ENCODE measurements at places on chromosomes 1 and 21. TPM values are rescaled to one million over a fixed set of nuclear protein-coding genes. Genes with fewer than 3 reads are reported as not detected.

DNA sequence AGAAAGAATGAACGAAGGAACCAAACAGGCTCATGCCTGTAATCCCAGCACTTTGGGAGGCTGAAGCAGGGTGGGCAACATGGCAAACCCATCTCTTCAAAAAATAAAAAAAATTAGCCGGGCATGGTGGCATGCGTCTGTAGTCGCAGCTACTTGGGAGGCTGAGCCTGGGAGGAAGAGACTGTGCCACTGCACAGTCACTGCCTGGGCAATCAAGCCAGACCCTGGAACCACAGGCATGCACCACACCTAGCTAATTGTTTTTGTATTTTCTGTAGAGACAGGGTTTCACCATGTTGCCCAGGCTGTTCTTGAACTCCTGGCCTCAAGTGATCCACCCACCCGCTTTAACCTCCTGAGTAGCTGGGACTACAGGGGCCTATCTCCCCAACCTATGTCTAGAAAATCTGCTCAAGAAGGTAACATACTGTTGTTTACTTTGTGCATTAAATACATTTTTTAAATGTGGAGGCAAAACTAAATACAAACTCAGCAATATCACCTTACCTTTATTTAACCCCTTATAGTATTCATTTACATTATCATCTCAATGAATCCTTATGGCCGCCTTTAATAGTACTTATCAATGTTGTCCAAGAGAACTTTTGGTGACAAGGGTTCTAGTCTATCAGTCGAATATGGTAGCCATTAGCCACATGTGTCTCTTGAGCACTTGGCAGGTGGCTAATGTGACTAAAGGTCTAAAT is 2.7 kb downstream of the KHDC4 start:
- H3K27ac ChIP-seq = no peak overlapping the region
- no peaks in the 10 kb centered on the region for H3K4me1 ChIP-seq
- no peaks in the 10 kb centered on the region for H3K27me3 ChIP-seq
- no peaks in the 10 kb centered on the region for H3K36me3 ChIP-seq
- DNase-seq = no peak
- H3K4me3 ChIP-seq = no peak overlapping the region

- no peaks in the 10 kb centered on the region for H3K36me3 ChIP-seq
- H3K27ac ChIP-seq = no peak overlapping the region
- H3K27me3 ChIP-seq = no peaks in the 10 kb centered on the region
- no peak overlapping the region for H3K4me3 ChIP-seq
- no peaks in the 10 kb centered on the region for H3K4me1 ChIP-seq
Measured at GRCh38 chr1:186984959-186985358, 156.2 kb downstream of the PLA2G4A start.

GRCh38 chr1:108049178-108049819 is 84.3 kb upstream of the VAV3 start:
- H3K27me3 ChIP-seq = no peaks in the 10 kb centered on the region
- H3K4me1 ChIP-seq = no peaks in the 10 kb centered on the region
- H3K36me3 ChIP-seq = no peaks in the 10 kb centered on the region
- H3K27ac ChIP-seq = no peak overlapping the region
- DNase-seq = no peak

- H3K27ac ChIP-seq = peak overlapping the region; percentile 69
Measured at GRCh38 chr1:33455539-33456501, 16.6 kb upstream of the ZSCAN20 start.

GRCh38 chr1:156508205-156508954 is 7.8 kb upstream of the MEF2D start:
- peaks cover 3% of the 10 kb centered on the region for H3K4me1 ChIP-seq
- H3K4me3 ChIP-seq = no peak overlapping the region
- DNase-seq = peak; percentile 92
- peak overlapping the region; percentile 93 for H3K27ac ChIP-seq

DNA sequence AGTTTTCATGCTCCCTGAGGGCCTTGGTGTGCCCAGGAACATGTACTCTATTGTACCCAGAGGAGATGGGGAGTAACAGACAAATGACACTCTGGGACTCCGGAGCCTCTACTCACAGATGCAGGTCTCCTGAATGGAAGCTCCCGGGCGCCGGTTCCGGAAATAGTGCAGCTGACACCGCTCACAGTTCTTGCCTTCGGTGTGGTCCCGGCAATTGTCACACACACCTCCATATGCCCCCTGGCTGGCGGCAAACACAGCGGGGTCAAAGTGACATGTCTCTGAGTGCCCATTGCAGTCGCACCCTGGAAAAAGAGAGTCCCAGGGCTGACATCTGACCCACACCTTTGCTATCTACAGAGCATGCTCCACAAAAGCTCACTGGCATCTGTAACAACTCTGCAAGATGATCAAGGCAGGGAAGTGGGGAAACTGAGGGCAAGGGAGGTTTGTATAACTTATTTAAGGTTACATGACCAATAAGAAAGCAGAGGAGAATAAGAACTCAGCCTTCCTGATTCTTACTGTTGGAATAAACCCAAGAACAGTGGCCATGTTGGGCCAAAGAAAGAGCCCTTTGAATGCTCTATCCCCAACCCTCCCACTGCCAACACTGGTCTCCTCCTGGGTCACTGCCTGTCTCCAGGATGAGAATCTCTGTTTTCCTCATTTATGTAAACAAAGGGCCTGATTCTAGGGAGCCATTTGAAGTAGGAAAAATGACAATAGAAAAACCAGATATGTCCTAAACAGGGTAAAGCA is 22.4 kb downstream of the LAMB3 start:
- no peaks in the 10 kb centered on the region for H3K36me3 ChIP-seq
- no peaks in the 10 kb centered on the region for H3K27me3 ChIP-seq
- no peak overlapping the region for H3K27ac ChIP-seq
- H3K4me3 ChIP-seq = no peak overlapping the region

GRCh38 chr1:31366796-31367195 is 6.1 kb downstream of the FABP3 start:
- peaks cover 9% of the 10 kb centered on the region for H3K4me1 ChIP-seq
- H3K4me3 ChIP-seq = no peak overlapping the region
- no peak overlapping the region for H3K27ac ChIP-seq
- no peaks in the 10 kb centered on the region for H3K36me3 ChIP-seq
- H3K27me3 ChIP-seq = no peaks in the 10 kb centered on the region

GRCh38 chr1:57986432-57986831 is 560.1 kb downstream of the OMA1 start:
- no peak overlapping the region for H3K4me3 ChIP-seq
- no peaks in the 10 kb centered on the region for H3K36me3 ChIP-seq
- H3K27ac ChIP-seq = no peak overlapping the region
- H3K4me1 ChIP-seq = no peaks in the 10 kb centered on the region
- no peak for DNase-seq

- no peaks in the 10 kb centered on the region for H3K27me3 ChIP-seq
- no peaks in the 10 kb centered on the region for H3K36me3 ChIP-seq
- H3K4me3 ChIP-seq = no peak overlapping the region
- no peaks in the 10 kb centered on the region for H3K4me1 ChIP-seq
- H3K27ac ChIP-seq = no peak overlapping the region
Measured at GRCh38 chr1:247281001-247281574, 25.2 kb downstream of the VN1R5 start.

- no peaks in the 10 kb centered on the region for H3K4me1 ChIP-seq
- no peak overlapping the region for H3K4me3 ChIP-seq
- no peaks in the 10 kb centered on the region for H3K27me3 ChIP-seq
- no peak for DNase-seq
- no peaks in the 10 kb centered on the region for H3K36me3 ChIP-seq
- no peak overlapping the region for H3K27ac ChIP-seq
Measured at GRCh38 chr1:168057921-168058320, 78.8 kb downstream of the GPR161 start.

GRCh38 chr1:212062832-212063438 is 27.4 kb downstream of the DTL start:
- H3K4me3 ChIP-seq = no peak overlapping the region
- H3K27me3 ChIP-seq = no peaks in the 10 kb centered on the region
- DNase-seq = no peak
- no peak overlapping the region for H3K27ac ChIP-seq
- no peaks in the 10 kb centered on the region for H3K4me1 ChIP-seq
- no peaks in the 10 kb centered on the region for H3K36me3 ChIP-seq

GRCh38 chr21:26136671-26137070 is 33.9 kb downstream of the APP start:
- no peak for DNase-seq
- no peaks in the 10 kb centered on the region for H3K27me3 ChIP-seq
- no peak overlapping the region for H3K27ac ChIP-seq
- H3K4me1 ChIP-seq = no peaks in the 10 kb centered on the region
- no peaks in the 10 kb centered on the region for H3K36me3 ChIP-seq

DNA sequence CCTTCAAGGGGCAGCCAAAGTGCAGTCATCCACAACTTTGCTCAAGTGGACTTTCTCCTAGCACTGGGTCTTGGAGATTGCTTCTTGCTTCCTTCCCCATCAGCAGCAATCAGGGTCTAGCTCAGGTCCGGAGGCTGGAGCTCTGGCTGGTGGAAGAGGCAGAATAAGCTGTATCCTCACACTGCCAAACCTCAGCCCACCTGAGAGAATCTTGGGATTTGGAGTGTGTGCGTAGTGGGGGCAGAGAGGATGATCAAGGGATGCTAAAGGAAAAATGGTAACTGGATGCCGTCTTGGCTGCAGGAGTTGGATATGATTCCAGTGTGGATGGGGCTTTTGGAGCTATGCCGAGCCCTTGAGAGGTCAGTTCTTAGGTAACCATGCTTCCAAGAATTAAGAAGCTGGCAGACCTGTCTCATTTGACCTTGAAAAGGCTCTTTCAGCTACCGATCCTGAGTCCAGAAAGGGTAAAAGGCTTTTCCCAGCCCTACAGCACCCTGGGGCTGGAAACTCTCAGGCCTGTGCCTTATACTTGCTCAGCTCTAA is 4.5 kb upstream of the NFASC start:
- H3K27ac ChIP-seq = no peak overlapping the region
- no peaks in the 10 kb centered on the region for H3K36me3 ChIP-seq
- H3K27me3 ChIP-seq = no peaks in the 10 kb centered on the region
- no peaks in the 10 kb centered on the region for H3K4me1 ChIP-seq

GRCh38 chr1:157771661-157772425 is 5.1 kb downstream of the FCRL2 start:
- H3K27me3 ChIP-seq = no peaks in the 10 kb centered on the region

- H3K4me3 ChIP-seq = no peak overlapping the region
- no peaks in the 10 kb centered on the region for H3K4me1 ChIP-seq
- no peaks in the 10 kb centered on the region for H3K36me3 ChIP-seq
- no peak for DNase-seq
- H3K27me3 ChIP-seq = no peaks in the 10 kb centered on the region
- no peak overlapping the region for H3K27ac ChIP-seq
Measured at GRCh38 chr1:77413541-77414335, 131.9 kb downstream of the AK5 start.

DNA sequence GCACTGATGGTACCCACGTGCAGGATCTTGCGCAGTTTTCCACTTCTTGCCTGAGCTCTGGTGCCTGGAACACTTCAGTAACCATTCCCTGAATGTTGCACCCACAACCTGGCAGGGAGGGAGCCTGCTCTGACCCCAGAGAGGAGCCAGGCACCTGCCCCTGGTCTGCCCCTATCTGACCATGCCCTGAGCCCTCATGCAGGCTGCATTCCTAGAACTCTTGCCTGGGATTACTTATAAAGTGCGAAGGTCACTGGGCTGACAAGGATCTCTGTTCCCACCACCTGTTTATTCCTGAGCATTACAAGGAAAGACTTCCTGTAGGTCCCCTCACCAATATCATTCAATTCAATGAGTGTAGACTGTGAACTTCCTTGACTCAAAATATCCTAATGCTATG is 191.9 kb upstream of the FMN2 start:
- no peak for DNase-seq
- H3K4me1 ChIP-seq = no peaks in the 10 kb centered on the region
- H3K36me3 ChIP-seq = no peaks in the 10 kb centered on the region
- no peak overlapping the region for H3K4me3 ChIP-seq
- no peaks in the 10 kb centered on the region for H3K27me3 ChIP-seq

The TRAF3IP3 gene
- total RNA-seq = 9.0 TPM

The SPRR2F gene
- not detected for total RNA-seq

The ANXA9 gene
- total RNA-seq = not detected

The CDC42SE1 gene
- 102 TPM for total RNA-seq

The HNRNPU gene
- 258 TPM for total RNA-seq

The S100A8 gene
- 185 TPM for total RNA-seq

The FCMR gene
- 4.0 TPM for total RNA-seq

The DNALI1 gene
- 5.1 TPM for total RNA-seq

The TRIM46 gene
- total RNA-seq = 1.6 TPM

Measured in aorta (tissue), 5 donors.